ENCODE measurements at places on chromosomes 4 and X.

DNA sequence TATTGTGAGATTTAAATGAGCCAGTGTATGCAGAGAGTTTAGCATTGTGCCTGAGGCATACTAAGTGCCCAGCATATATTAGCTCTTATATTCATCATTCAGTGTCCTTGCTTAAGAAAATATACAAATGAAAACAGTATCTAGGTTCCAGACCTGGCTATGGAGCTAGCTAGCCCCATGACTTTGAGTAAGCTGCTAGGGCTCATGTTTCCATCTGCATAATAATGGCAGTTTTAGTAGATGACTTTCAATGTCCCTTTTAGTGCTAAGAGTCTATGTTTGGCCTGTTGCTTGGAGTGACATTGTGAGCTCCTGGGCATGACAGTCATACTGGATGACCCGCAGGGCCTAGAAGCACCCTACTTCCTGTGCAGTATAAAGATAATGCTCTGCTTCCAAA lies 435.3 kb downstream of the ZIC3 start:
- no peak for DNase-seq

DNA sequence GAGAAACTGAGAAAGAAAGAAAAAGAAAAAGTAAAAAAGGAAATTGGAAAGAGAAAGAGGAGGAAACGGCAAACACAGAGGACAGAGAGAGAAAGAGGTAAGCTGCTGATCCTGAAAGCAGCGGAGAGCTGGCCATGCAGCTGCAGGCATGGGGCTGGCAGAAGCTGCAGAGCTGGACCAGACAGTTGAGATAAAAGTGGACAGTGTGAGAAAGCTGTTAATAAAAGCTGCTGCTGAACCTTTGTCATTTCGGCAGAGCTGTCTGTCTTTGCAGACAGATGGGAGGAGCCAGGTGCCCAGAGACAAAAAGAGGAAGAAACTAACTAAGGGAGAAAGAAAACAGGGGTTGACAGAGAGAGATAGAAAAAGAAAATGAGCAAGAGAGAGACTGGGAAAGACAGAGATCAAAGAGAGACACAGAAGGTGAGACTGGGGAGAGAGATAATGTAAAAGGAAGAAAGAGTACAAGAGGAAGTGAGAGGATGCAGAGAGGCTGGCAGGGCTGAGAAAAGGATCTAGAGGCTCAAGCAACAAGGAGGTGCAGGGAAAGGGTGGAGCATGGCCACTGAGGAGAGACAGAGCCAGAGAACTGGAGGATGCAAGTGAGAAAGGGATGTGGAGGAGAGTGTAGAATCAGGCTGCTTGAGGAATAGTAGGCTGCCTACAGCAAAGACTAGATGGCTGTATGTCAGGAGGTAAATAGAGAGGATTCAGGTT lies 376.8 kb upstream of the FGF16 start:
- DNase-seq = no peak

DNA sequence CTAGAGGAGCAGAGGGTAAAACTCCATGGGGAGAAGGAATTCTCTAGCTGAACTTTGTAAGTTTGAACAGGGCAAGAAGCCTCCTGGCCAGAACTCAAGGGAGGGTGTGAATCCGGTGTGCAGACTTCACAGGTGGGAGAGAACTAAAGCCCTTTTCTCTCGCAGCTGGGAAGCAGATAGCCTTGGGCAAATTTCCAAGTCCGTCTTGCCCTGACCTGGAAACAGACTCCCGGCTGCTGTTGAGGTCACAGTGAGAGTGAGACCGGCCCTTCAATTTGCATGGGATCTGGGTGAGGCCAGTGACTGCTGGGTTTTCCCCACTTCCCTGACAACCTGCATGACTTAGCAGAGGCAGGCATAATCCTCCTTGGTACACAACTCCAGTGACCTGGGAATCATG lies 94.5 kb upstream of the ZNF827 start:
- DNase-seq = no peak

- no peak for DNase-seq
These were observed 37.8 kb upstream of the PCDH19 start for GRCh38 chrX:100447655-100448397.

DNA sequence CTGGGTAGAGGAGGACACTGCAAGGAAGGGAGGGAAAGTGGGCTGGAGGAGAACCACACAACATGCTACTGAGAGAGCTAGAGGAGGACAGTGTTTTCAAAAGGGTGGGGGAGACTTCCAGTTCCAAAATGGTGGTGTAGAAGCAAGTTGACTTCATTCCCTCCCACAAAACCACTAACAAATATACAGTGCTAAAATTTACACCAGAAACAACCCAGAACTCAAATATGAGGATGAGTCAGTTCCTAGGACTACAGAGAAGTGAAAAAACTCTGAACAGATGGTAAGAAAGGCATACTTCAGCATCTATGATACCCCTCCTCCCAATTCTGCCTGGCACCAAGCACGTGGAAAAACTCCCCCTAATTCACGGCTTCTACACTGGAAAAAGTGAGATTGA lies 9.8 kb downstream of the AADAT start:
- no peak for DNase-seq

- no peak for DNase-seq
These were observed 35.2 kb upstream of the FAM241A start for GRCh38 chr4:112110059-112110425.

- no peak for DNase-seq
These were observed 79.3 kb upstream of the CAMK2D start for GRCh38 chr4:113840861-113841260.

DNA sequence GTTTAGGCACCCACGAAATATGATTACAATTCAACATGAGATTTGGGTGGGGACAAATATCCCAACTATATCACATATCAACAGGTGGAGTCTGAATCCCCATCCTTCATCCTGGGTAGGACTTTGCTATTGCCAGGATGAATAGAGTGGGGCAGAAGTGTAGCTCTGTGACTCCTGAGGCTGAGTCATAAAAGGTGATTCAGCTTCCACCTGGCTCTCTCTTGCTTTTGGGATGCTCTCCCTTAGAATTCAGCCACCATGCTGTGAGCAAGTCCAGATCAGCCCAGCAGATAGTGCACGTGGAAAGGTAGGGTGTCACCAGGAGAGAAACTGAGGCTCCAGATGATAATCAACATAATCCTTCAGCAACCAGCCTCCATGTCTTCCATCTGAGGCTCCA lies 193.8 kb upstream of the BCOR start:
- DNase-seq = no peak

- no peak for DNase-seq
These were observed 7.8 kb downstream of the FLNA start for GRCh38 chrX:154366666-154367055.

- DNase-seq = no peak
These were observed 602 bp downstream of the KANTR start for GRCh38 chrX:53094582-53094905.
